Stimulated activated CD8-positive, alpha-beta memory T cell treated with anti-CD3 and anti-CD28 coated beads, Interleukin-12 subunit alpha, Interleukin-12 subunit beta, amount 100 ng/mL, for 1 hour (primary cell): ENCODE measurements at places on chromosomes 4 and X.

DNA sequence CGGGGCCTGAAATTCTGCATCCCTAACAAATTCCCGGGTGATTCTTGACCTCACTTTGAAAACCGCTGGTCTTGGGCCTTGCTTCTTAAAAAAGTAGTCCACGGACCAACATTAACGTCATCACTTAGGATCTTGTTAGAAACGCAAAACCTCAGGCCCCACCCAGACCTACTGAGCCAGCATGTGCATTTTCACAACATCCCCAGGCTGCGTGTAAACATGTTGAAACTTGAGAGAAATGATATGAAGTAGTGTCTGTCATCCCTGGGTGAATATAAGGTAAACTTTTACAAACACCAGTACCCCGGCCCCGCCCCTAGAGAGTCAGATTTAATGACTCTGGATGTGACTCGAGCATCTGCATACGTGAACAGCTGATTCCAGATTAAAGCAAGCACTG is 33.7 kb downstream of the SORBS2 start:
- DNase-seq: no peak

DNA sequence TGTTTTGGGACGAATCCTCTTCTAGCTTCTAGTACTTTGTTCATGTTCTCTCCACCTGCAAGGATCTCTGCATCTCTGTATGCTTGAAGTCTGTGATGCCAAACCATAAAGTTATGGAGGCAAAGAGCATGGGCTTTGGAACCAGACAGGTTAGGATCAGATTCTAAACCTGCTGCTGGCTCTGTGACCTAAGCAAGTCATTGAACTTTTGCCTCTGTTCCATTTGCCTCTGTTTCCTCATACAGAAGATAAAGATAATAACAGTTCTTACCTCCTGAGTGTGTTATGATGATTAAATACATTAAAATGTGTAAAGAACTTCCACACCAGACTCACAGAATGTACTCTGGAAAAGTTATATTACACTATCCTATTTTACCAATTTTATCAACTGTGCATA is 41.5 kb upstream of the RELL1 start:
- DNase-seq: no peak

DNA sequence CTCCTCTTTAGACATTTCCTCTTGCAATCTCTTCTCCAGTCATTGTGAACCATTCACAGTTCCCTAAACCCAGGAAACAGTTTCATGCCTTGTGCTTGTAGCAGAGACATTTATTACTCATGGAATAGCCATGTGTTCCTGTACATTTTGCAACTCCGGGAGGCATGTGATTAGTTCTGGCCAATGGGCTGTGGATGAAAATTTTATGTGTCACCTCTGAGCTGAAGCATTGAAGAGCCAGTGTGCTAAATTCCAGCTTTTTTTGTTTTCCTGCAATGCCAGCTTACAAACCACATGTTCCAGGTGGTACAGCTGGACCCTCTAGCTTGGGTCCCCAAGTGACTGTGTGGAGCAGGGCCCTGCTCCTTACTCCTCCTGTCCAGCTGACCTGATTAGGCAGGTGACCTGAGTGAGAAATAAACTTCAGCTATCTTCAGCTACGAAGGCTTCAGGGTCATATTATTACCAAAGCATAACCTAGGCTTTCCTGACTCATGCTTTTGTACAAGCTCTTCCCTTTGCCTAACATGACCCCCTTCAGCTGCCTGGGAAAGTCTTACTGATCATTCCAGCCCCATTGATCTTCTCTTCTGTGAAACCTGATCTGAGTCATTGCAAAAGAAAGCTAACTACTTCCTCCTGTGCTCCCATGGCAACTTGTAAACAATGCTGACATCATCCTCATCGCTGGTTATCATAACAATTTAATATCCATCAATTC is 200.4 kb downstream of the PTTG2 start:
- DNase-seq: peak; percentile 15

DNA sequence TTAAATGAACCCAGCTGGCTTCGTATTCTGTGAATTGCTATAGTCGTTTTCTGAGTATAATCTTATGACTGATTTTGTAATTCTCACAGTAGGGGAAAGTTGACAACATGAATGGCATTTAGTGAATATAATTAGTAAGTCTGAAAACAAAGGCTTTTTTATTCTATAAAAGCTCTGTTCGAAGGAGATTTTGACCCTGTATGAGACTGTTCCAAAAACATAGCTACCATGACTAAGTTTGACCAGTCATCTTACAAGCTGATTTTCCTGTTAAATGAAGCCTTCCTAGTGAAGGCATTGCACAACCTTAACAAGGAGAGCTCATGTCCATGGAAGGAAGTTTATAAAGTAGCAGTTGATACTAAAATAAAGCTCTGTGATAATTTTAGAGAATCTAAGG is 242.3 kb downstream of the RPA4 start:
- no peak for DNase-seq

GRCh38 chr4:10524196-10524833 is 67.1 kb upstream of the ZNF518B start:
- no peak for DNase-seq

GRCh38 chr4:129164243-129164642 is 68.3 kb downstream of the C4orf33 start:
- no peak for DNase-seq

- DNase-seq: no peak
Observed at GRCh38 chr4:99574530-99575324, at the start of gene MTTP. Gene MTTP (plus strand): TSS chr4:99574824. CDS start chr4:99574910, 86 bp downstream.

DNA sequence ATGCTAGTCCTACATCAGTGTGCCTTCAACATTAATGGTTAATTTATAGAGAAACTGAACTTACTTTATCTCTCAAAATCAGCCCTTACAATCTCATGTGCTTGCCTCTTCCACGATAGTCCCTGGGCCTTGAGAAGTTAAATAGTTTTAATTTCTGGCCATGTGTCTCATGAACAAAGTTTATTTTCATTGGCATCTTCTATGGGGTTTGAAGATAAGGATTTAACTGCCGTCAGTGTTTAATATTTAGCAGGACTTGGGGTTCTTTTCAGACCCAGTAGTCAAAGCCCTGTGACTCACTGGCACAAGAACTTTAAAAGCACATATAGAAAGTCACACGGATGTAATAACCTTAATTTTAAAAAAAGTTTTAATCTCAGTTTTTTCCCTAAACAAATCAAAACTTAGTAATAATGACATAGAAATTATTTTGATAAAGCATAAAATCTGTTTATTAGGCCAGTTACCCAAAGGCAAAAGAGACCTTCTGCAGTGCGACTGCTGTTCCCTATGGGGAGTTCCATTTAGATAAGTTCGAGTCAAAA is 10.1 kb upstream of the MPP1 start:
- DNase-seq: no peak

DNA sequence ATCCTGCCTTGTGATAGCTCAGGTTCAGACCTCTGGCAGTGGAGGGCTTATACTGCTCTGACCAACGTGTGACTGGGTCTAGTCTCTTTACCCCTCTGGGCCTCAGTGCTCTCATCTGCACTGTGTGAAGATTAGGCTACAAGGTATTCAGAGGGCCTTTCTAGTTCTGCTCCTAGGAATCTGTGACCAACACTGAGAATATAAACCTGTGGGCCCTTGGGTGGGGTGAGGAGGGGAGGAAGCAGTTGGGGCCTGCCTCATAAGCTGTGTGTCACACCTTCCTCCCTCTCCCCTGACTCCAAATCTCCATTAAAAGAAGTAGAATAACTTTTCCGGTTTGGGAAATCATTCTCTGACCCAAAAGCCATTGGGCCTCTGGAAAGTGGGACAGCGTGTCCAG is 66.3 kb upstream of the MSN start:
- DNase-seq: no peak

GRCh38 chr4:10239982-10240654 is 123.5 kb upstream of the WDR1 start:
- DNase-seq: no peak

DNA sequence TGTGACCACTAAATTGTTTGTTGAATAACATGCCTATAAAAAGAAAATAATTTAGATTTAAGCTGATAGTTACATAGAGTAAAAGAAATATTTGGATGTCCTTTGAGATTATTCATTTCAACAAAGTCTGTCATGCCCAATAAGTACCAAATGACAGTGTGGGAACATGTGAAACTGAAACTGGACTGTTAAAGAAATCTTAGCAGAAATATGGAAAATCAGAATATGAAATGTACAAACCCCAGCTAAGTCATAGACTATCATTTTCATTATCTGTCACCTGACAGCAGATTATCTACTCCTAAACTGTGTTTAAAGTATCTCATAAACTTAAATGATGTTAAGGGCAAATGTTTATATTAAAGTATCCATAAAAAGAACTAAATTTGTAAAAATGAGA is 437.8 kb upstream of the FAM241A start:
- no peak for DNase-seq

GRCh38 chrX:66680451-66680850 is 41.6 kb upstream of the EDA2R start:
- no peak for DNase-seq

DNA sequence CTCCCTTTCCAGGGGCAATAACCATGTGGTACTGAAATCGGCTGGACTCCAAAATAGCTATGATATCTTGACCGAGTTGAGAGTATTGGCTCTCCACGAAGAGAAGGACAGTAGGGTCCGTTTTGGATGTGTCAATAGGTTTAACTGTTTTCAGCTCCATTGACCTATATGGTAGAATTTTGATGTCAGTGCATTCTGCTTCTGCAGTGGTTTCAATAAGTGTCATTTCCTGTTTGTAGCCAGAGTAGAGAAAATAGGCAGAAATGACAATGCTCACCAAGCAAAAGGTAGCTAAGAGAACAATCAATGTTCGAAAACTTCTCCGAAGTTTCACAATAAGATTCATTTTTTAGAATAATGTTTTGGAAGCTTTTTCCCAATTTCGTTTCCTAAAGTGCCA is 36.7 kb downstream of the NDST4 start:
- DNase-seq: no peak

DNA sequence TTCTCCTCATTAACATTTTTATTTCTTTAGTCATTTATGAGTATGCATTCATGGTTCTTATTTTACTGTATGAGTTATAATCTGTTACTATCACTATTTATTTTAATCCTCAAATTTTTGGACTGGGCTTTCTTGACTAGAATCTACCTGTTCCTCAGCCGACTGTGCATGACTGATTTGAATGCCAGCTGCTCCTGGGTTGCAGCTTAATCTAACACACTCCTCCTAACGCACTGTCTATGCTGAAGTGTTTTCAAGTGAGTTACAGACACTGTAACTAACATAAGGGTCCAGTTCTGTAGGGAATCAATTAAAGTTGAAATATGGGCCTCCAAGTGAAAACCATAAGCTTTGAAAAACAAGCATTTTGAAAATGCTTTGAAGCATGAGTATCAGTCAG is 137.4 kb upstream of the ARSJ start:
- no peak for DNase-seq

DNA sequence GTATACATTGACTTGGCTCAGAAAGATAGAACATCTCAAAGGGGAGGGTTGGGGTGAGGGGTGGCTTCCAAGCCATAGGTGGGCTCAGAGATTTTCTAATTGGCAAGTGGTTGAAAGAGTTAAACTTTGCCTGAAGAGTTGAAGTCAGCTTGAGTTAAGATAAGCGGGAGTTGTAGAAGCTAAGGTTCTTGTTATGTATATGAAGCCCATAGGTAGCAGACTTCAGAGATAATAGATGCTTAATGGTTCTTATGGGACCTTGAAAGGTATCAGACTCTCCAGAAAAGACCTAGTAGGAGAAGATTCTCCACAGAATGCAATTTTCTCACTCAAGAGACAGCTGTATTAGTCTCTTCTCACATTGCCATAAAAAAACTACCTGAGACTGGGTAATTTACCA is 599.1 kb upstream of the CPEB2 start:
- DNase-seq: no peak

DNA sequence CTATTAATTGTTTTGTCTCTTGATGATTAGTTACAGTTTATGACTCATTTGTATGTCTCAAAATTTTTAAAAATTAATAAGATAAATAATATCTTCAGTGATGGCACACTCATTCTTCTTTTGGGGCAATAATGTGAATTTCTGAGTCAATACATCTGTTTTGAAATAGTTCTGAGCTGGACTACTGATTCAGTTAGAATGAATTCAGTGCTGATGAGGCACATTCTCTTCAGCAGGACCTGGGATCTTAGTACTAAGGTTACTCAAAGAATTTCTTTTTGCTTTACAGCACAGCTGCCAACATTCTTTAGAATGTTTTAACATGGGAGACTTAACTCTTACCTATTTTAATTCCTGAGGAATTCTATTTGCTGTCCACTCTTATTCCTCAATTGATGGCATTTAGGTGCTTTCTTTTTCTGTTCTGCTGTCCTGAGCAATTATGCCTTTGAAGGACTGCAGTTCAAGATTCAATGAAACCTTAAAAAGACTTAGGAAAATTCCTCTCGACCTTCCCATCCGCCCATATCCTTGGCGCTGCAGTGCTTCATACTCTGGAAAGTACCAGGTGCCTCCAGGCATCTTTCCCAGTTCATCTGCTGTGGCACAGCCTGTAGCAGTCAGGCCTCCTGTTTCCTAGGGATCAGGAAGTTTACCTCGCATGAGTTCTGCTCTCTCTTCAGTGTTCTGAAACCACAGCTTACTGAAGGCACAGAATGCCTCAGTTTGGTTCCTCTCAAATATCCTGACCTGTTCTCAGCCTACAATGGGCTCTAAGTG is 213.7 kb downstream of the FSTL5 start:
- no peak for DNase-seq

DNA sequence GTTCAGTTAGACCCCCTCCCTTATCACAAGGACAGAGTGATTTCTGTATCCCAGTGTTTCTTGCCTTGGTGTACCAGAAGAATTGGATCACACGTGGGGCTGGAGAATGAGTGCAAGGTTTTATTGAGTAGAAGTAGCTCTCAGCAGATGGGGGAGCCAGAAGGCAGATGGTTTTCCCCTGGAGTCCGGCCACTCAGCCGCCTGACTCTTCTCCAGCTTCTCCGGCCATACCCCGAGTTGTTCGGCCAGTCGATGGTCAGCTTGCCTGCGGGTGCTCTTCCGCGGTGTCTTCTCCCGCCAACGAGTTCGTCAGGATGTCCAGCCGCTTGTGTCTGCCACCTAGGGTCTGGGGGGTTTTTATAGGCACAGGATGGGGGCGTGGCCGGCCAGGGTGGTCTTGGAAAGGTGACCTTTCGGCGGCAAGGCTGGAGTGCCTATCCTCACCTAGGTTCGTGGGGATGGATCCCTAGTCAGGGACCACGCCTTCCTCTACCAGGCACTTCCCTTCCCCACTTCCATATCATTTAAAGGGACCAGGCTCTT is 14.5 kb downstream of the GAB1 start:
- no peak for DNase-seq

DNA sequence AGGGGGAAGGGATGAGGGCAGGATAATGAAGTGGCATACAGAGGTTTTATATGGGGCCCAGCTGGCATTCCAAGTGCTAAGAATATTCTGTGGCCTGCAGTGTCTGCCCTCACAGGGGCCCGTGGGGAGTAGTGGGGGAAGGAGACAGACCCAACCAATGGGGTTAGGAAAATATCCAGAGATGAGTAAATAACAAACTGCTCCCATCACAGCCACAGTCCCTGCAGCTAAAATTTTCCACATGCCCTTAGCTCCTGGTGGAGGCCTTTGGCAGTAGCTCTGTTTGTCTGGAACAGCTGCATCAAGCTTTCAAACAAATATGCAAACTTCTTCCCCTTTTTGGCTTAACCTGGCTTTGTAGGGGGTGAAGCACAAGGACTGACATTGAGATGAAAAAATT is 3.1 kb downstream of the SRPX2 start:
- DNase-seq: no peak
